Activated CD8-positive, alpha-beta memory T cell treated with anti-CD3 and anti-CD28 coated beads for 1 hour (primary cell): ENCODE measurements at places on chromosomes 6 and 20.
A peak's percentile ranks its signal among the peaks of the same experiment; 100 is the strongest.

DNA sequence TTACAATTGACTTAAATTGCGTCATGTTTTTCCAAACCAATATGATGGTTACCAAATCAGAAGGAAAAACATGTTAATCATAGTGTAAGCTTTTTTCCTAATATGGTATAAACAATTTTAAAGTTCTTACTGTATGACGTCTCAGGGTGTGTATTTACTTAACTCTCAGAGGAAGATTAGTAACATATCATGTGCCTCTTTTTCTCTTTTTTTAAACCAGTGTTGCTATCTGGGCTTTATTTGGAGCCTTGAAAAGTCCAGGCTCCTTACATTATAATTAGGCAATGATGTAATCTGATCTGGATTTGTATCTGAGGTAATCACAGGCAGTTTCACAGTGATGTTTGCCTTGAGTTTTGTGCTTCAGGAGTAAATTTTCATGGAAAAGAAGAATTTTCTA lies 20.4 kb upstream of the RAB23 start:
- no peak for DNase-seq

DNA sequence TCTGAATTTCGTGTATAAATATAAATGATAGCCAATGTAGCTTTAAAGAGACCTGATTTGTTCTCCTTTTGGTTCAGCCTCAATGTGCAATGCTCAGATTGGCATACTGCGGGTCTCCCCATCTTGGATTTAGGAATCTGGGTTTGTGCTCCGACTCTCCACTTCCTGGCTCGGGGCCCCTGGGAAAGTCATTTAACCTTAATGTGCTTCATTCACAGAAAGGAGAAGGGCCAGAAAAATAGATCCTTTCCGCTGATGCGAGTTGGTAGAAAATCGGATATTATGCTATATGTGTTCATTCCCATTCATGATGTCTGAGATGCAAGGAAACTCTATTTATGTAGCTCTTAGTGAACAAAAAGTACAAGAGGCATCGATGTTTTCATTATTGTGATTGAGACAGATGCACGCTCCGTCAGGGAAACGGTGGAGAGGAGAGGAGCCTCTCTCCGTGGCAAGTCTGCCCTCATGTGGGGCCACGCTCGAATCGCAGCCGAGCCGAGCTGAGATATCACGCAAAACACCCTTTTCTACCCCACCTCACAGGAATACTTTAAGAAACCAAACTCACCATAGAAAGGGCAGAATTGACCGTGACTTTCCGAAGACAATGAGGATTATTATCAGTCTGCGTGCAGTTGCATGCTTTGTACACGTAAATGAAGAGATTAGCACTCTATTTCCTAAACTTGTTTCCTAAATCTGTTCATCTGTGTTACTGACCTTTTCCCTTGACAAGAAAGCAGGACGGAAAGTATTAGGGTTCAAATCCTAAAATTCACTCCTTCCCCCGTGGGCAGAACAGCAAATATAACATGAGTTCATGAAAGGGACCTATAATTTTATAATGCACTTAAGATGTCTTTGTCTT lies 136.6 kb downstream of the COL9A1 start:
- no peak for DNase-seq

GRCh38 chr20:61448386-61448785 lies 196.3 kb downstream of the CDH4 start:
- no peak for DNase-seq

DNA sequence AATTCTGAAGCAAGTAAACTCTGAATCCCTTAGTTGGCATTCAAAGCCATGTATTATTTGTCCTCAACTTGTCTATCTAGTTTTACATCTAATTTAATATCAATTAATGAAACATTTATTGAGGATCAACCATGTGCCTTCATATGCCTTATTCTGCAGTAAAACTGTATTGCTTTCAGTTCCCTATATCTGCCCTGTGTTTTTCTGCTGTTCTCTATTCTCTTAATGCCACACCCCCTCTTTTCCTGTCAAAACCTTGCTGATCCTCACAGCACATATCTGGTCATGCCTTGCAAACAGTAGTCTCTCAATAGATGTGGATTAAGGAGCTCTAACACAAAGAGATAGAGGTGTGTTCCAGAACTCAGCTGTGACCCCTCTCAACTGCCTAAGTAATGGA lies 2.0 kb downstream of the FIG4 start:
- DNase-seq: no peak

GRCh38 chr6:81720427-81720826 lies 32.1 kb downstream of the TENT5A start:
- DNase-seq: no peak

- no peak for DNase-seq
Measured at GRCh38 chr6:112038268-112038667, 15.6 kb upstream of the CCN6 start.

DNA sequence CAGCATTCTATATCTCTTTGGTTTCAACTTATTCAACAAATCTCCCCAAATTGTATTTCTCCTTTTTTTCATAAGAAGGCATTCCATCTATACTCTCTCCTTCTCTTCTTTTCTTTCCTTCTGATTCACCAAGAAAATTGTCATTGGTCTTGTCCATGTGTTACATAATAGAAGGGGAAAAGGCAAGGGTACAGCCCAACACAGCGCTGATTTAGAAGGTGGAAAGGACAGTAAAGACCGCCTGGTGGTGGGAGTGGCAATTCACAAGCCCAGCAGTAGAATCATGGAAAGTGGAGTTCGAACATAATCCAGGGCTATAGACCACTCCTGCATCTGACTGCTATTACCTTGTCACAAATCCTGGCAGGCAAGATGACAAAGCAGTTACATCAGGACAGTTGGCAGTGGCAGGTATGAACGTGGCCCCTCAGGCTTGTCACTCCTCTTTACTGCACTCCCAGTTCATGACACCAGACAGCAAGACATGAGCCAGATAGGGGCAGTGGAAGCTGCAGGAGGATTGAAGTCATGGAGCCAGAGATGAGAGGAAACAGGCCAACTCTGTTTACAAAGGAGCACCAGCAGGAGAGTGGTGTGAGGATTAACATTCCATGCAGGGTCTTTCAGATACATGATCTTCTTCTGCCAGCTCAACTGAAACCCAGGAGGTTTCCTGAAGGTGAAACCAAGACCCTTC lies 2.1 kb upstream of the TNFAIP3 start:
- DNase-seq: no peak

GRCh38 chr6:46606338-46606737 lies 46.3 kb downstream of the CYP39A1 start:
- no peak for DNase-seq

- DNase-seq: peak; percentile 54
Measured at GRCh38 chr6:33768644-33769120, 20.2 kb downstream of the LEMD2 start.

DNA sequence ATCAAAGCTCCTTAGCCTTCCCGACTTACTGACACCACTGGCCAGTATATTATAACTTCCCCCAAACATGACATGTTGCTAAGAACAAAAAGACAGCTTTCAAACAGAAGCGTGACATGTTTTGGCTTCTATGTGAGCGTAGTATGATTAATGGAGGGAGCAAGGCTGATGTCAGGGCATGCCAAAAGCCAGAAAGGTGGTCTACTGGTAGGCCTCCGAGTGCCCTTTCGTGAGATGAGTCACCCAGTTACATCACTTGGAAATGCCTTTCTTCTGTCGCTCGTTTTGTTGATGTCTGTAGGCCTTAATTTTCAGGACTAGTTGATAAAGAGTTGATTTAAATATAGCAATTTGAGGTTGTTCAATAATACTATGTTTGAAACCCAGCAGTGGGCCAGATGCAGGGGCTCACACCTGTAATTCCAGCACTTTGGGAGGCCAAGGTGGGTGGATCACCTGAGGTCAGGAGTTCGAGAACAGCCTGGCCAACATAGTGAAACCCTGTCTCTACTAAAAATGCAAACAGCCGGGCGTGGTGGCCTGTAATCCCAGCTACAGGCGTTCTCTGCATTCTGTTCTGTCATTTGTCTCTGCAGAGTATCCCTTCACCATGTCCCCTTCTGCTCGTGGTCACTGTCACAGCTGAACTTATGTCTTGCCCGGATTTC lies 53.3 kb downstream of the CNKSR3 start:
- no peak for DNase-seq

DNA sequence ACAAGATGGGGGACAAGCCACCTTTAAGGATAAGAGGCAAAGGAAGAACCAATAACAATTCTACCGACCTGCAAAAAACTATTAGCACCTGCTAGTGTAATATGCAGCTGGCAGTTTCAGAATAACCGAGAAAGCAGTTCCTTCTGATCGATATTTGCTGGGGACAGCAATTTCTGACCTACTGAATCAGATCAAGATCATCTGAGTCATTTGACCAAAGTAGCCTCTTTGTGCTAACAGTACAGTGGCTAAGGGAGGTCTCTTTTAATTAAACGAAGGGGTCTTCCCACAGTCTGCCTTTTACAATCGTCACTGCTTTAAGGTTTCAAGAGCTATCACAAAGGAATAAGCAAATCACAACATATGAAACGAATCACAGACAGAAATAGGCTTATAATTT lies 318.9 kb downstream of the BTBD9 start:
- no peak for DNase-seq

GRCh38 chr6:42819803-42820511 lies 38.1 kb downstream of the BICRAL start:
- no peak for DNase-seq

DNA sequence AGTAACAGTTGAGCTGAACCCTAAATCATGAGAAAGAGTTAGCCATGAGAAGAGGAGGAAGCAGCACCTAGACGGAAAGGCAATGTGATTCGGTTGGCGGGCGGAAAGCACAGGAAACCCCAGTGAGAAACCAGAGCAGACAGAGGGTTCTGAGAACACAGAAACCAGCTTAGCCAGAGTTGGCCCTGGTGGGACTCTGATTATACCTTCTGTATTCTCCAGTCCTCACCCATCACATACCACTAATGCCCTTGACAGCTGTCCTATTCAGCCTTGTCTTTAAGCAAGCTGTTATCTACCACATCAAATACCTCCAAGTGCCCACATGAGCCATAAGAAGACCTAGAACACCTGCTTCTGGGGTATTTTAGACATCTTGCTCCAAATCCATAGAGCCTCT lies 58.9 kb upstream of the LRRC1 start:
- DNase-seq: no peak

DNA sequence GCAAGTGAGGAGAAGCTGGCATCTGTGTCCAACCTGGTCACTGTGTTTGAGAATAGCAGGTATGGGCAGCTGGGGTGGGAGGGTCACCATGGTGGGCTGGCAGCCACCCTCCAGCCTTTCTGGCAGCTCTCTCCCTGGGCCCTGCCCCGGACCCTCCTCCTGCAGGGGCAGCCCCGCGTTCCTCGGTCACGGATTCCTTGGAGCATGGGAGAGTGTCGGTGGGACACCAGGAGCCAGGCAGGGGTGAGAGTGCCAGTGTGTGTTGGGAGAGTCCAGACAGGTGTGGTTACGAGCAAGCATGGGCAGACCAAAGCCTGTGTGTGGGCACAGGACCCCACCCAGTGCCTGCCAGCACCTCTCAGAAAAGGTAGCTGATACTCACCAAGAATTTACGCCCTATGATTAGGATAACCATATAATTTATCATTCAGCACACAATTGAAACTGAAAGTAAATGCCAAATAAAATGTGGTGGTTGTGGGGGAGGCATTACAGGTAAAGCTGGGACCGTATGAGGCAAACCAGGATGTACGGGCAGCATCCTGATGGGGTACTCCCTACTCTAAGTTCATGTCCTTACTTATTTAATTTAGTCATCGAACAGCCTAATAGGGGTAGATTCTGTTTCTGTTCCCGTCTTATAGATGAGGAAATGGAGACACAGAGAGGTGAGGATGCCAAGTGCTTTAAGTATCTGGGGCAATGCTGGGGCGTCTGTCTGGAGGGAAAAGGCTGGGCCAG lies 542 bp downstream of the FGD2 start:
- no peak for DNase-seq

GRCh38 chr6:89458704-89459103 lies 25.8 kb downstream of the ANKRD6 start:
- DNase-seq: no peak

GRCh38 chr6:147834084-147834776 lies 325.7 kb downstream of the SAMD5 start:
- no peak for DNase-seq

DNA sequence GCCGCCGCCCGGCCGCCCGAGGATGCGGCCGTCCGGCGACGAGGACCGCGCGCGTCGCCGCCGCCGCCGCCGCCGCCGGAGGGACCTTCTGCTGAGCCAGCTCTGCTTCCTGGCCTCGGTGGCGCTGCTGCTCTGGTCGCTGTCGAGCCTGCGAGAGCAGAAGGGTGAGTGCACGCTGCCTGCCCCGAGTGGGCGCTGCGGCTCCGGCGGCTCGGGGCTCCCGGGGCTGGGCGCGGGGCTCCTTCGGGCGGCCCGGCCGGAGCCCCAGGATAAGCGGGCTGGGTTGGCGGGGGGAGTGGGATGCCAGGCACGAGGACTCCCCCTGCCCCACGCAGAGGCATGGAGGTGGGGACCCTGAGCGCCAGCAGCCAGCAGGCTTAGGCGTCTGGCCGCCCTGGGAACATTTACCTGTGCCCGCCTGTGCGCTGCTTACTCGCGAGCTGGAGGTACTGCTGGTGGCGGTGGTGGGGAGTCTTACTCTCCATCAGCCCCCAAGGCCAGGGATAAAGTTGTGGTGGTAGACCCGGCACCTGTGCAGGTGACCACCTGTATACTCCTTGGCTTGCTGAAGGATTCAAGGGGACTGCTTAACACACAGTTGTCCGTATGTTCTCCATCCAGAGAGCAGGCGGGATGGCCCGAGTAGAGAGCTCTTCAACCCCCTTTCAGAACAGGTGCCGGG lies 520 bp downstream of the SLC24A3 start:
- no peak for DNase-seq

DNA sequence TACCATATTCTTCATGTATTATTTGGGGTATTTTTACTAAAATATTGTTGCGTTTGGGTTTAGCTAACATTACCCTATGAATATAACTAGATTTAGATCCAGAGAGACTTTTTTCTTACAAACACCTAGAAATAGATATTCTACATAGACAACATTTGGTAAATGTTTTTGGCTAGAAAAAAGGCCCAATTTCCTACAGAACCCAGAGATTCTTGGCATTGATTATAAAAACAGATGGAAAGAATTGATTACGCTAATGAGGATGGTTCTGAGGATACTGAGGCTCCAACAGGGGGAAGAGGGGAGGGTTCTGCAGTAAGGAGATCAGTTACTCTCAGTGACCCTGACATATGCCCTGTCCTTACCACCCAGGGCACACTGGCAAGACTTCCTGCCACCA lies 123.2 kb downstream of the IPCEF1 start:
- no peak for DNase-seq

- no peak for DNase-seq
Measured at GRCh38 chr6:125170376-125170775, 16.8 kb downstream of the TPD52L1 start.
